ENCODE measurements at places on chromosomes 16 and 17.

DNA sequence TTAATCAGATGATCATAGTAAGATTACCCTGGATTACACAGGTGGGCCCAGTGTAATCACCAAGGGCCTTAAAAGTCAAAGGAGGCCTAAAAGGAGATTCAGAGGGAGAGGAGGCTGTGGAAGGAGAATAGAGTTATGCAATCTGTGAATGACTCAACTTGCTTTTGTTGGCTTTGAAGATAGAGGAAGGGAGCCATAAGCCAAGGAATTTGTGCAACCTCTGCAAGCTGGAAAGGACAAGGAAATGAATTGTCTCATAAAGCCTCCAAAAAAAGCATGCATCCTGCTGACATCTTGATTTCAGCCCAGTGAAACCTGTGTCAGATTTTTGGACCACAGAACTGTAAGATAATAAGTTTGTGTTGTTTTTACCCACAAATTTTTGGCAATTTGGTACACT, 109.6 kb downstream of the CNTNAP4 start:
- DNase-seq = no peak

DNA sequence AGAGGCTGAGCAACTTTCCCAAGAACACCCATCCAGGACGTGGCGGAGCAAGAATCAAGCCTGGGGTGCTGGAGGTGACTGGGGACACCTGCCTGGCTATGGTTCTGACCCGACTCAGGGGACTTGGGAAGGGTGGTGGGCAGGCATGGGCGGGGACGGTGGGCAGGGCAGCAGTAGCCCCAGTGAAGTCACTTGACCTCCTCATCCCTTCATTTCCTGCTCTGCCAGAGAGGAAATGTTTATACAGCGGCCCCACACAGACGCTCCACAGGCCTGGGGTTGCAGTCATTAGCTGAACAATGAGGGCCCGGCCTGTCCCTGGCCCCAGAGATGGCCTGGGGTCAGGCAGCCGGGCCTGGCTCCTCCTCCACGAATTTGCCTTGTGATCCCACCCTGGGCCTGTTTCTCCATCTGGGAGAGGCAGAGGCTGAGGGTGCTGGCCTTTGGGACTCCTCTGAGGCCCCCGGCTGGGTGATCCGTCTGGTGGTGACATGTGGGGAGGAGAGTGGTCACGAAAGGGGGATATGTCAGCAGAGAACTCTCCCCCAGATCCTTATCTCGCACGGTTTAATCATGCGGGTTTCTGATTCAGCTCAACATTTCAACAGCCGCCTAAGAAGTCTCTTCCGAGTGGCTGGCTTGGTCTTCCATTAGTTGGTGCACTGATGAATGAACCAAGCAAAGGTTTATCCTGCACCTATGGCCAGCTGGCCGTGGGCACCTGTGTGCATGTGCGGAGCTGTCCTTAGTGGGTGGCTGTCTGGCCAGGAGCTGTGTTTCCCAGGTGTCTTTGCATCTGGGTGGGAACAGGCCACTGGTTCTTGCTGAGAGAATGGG, 175.9 kb downstream of the IRF8 start:
- DNase-seq = no peak

- DNase-seq = no peak
Measured at GRCh38 chr17:34644941-34645550, 65.7 kb downstream of the TMEM132E start.

- DNase-seq = no peak
Measured at GRCh38 chr17:57465610-57466009, 209.3 kb downstream of the MSI2 start.

Measured in AG04450 (cell line).